Upper lobe of right lung (tissue), 1 donor: ENCODE measurements at places on chromosomes 4 and X. TPM values are rescaled to one million over a fixed set of nuclear protein-coding genes. Genes with fewer than 3 reads are reported as not detected.
A peak's percentile ranks its signal among the peaks of the same experiment; 100 is the strongest.

MAP9 gene
- total RNA-seq: 16.2 TPM

MUC7 gene
- not detected for total RNA-seq

DNA sequence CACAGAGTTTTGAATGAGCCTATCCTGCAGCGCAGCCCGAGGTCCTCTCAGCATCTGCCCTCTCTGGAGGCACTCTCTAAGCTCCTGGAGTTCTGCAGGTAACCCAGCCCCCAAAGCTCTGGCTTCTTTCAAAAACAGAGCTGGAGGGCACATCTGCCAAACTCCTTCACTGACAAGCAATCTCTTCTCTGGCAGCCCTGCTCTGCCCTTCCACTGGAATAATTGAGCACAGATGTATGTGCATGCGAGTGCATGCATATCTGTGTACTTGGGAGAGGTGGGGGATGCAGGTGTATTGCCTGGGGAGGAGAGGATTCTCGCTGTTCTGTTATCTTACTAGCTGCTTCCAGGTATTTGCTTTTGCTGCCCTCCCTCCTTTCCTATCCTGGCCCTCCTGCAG lies 22.2 kb upstream of the PLP1 start:
- no peak for DNase-seq
- H3K36me3 ChIP-seq: no peaks in the 10 kb centered on the region
- no peak overlapping the region for H3K27ac ChIP-seq
- H3K4me1 ChIP-seq: no peaks in the 10 kb centered on the region
- no peak overlapping the region for H3K4me3 ChIP-seq

PPP4R3C gene
- total RNA-seq: not detected

GRCh38 chr4:45423896-45424295 lies 697.5 kb upstream of the GNPDA2 start:
- no peaks in the 10 kb centered on the region for H3K27me3 ChIP-seq
- DNase-seq: no peak
- H3K4me3 ChIP-seq: no peak overlapping the region
- H3K36me3 ChIP-seq: no peaks in the 10 kb centered on the region
- no peaks in the 10 kb centered on the region for H3K4me1 ChIP-seq

GRCh38 chr4:53937918-53938317 lies 126.5 kb downstream of the CHIC2 start:
- no peaks in the 10 kb centered on the region for H3K27me3 ChIP-seq
- H3K36me3 ChIP-seq: no peaks in the 10 kb centered on the region

ZAR1 gene
- total RNA-seq: 0.55 TPM

- no peak for DNase-seq
- peaks cover under 1% of the 10 kb centered on the region for H3K4me1 ChIP-seq
- no peaks in the 10 kb centered on the region for H3K36me3 ChIP-seq
- H3K4me3 ChIP-seq: no peak overlapping the region
- H3K27ac ChIP-seq: no peak overlapping the region
These were observed 57.3 kb downstream of the SPINK2 start for GRCh38 chr4:56764223-56764622.

GRCh38 chrX:139750390-139750789 lies 42.4 kb upstream of the MCF2 start:
- no peak overlapping the region for H3K4me3 ChIP-seq
- H3K27me3 ChIP-seq: no peaks in the 10 kb centered on the region
- DNase-seq: no peak
- no peaks in the 10 kb centered on the region for H3K36me3 ChIP-seq
- H3K4me1 ChIP-seq: no peaks in the 10 kb centered on the region

GABRG1 gene
- total RNA-seq: not detected

- no peak overlapping the region for H3K27ac ChIP-seq
- H3K27me3 ChIP-seq: no peaks in the 10 kb centered on the region
- H3K4me1 ChIP-seq: peaks cover 5% of the 10 kb centered on the region
- H3K36me3 ChIP-seq: peaks cover 2% of the 10 kb centered on the region
- peak; percentile 87 for DNase-seq
These were observed 580 bp upstream of the MMGT1 start for GRCh38 chrX:135974279-135974856.

- H3K4me3 ChIP-seq: peak overlapping the region; percentile 44
- H3K36me3 ChIP-seq: no peaks in the 10 kb centered on the region
- H3K4me1 ChIP-seq: no peaks in the 10 kb centered on the region
- H3K27ac ChIP-seq: peak overlapping the region; percentile 82
- DNase-seq: peak; percentile 72
- no peaks in the 10 kb centered on the region for H3K27me3 ChIP-seq
These were observed 392.8 kb upstream of the NR3C2 start for GRCh38 chr4:148834804-148835631.

SPANXB1 gene
- not detected for total RNA-seq

ADH7 gene
- total RNA-seq: not detected

SGCB gene
- 37.1 TPM for total RNA-seq

DNA sequence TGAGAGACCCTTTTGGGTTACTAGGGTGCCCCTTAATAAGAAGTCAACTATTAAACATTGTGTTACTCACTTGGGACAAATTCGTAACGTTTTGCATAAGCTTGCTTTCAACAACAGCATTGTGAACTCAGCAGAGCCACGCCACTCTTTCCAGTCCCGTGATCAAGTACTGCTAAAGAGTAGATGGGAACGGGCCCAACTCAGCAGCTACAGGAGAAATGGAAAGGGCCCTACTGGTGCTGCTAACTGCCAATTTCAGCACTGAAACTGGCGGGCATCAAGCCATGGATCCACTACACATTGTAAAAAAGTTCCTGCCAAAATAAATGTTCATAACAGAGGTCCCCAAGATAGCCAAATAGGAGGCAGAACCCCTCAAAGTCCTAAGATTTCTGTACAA lies 19.0 kb upstream of the DHX15 start:
- H3K27ac ChIP-seq: no peak overlapping the region
- no peaks in the 10 kb centered on the region for H3K27me3 ChIP-seq
- H3K4me3 ChIP-seq: no peak overlapping the region

DNA sequence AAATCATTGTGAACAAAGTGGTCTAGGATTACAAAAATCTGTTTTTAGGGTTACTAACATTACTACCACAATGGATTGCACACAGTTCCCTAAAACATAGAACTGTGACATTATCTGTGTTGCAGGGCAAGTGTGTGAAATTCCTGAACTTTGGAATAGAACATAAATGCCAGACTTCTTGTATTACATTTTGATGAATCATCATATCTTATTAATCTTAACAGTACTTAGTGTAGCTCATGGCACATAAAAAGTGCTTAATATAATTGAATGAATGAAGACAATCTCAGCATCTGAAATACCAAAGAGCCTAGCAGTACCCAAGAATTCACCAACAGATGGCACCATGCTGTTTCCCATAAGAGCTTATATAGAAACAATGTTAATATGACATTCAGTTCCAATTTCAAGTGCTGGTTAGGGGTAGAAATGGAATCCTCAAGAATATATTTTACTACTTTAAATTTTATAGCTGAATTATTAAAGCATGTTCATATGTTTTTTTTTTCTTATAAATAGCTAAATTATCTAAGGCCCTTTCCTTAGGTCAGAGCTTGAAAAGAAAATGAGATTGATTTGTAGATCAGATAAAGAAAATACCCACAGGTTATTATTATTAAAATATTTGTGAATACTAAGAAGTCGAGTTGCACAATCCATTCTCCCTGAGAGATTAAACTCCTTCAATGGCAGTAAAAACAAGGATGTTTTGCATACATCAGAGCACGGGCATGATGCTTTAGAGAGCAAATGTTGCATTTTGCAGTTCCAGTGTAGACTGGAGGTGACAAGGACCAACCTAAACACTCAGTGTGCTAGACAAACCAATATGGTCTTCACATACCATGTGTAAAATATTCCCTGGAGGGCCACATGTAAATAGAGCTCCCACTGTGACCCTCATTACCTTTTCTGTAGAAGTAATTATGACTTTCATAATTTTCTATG lies 25.7 kb upstream of the SHISA3 start:
- H3K36me3 ChIP-seq: no peaks in the 10 kb centered on the region
- DNase-seq: no peak
- H3K4me1 ChIP-seq: no peaks in the 10 kb centered on the region
- no peaks in the 10 kb centered on the region for H3K27me3 ChIP-seq
- H3K27ac ChIP-seq: no peak overlapping the region

DNAAF6 gene
- total RNA-seq: not detected

DNA sequence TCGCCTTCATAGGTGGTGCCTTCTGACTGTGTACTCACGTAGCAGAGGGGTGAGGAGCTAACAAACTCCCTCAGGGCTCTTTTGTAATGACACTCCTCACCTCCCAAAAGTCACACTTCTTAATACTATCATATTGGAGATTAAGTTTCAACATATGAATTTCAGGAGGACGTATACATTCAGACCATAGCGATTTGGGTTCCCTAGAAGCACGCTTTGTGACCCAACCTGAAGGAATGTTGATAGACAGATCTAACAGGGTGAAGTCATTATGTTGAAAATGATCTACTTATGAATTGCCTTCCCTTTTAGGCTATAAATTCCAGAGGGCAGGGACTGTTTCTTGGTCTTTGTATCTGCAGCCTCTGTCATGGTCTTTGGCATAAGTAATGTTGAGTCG lies 3.2 kb upstream of the KLHL34 start:
- H3K4me1 ChIP-seq: no peaks in the 10 kb centered on the region
- no peak overlapping the region for H3K4me3 ChIP-seq
- no peaks in the 10 kb centered on the region for H3K27me3 ChIP-seq
- H3K36me3 ChIP-seq: no peaks in the 10 kb centered on the region
- H3K27ac ChIP-seq: no peak overlapping the region
- DNase-seq: no peak

RRH gene
- total RNA-seq: not detected

- no peaks in the 10 kb centered on the region for H3K4me1 ChIP-seq
- H3K27me3 ChIP-seq: no peaks in the 10 kb centered on the region
- no peak overlapping the region for H3K27ac ChIP-seq
- no peaks in the 10 kb centered on the region for H3K36me3 ChIP-seq
- H3K4me3 ChIP-seq: no peak overlapping the region
These were observed 251.6 kb downstream of the USP46 start for GRCh38 chr4:52407545-52407944.

GRCh38 chrX:867502-867901 lies 236.9 kb downstream of the SHOX start:
- H3K27me3 ChIP-seq: no peaks in the 10 kb centered on the region
- no peaks in the 10 kb centered on the region for H3K4me1 ChIP-seq
- DNase-seq: no peak
- no peaks in the 10 kb centered on the region for H3K36me3 ChIP-seq

GRCh38 chr4:55356991-55357461 lies 11.0 kb downstream of the SRD5A3 start:
- H3K4me3 ChIP-seq: no peak overlapping the region
- peak overlapping the region; percentile 13 for H3K27ac ChIP-seq
- no peaks in the 10 kb centered on the region for H3K36me3 ChIP-seq
- H3K4me1 ChIP-seq: peaks cover 19% of the 10 kb centered on the region

RPS3A gene
- total RNA-seq: 1,406 TPM

DNA sequence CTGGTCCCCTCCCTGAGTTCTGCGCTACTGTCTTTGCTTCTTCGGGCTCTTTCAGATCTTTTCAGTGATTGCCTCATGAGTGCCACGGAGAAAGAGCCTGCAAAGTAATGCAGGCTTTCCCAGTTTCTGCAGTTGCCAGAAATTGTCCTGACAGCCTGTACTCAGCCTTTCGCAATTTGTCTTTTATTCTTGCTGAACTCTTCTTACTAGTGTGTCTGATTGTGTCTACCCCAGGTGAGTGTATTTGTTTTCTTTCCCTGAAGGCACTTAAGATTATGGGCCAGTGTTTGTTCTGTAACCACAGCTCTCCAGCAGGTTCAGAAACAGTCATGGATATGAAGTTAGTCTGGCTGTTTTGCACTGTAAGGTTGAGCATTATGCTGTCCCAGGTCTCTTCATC lies 47.1 kb downstream of the FAM193A start:
- DNase-seq: no peak
- H3K4me3 ChIP-seq: no peak overlapping the region
- peak overlapping the region; percentile 26 for H3K27ac ChIP-seq
- peaks cover 50% of the 10 kb centered on the region for H3K4me1 ChIP-seq
- H3K36me3 ChIP-seq: no peaks in the 10 kb centered on the region

GRCh38 chr4:55242506-55242905 lies 103.5 kb upstream of the SRD5A3 start:
- no peaks in the 10 kb centered on the region for H3K4me1 ChIP-seq
- H3K36me3 ChIP-seq: no peaks in the 10 kb centered on the region
- DNase-seq: no peak

ENOX2 gene
- total RNA-seq: 12.2 TPM

DNA sequence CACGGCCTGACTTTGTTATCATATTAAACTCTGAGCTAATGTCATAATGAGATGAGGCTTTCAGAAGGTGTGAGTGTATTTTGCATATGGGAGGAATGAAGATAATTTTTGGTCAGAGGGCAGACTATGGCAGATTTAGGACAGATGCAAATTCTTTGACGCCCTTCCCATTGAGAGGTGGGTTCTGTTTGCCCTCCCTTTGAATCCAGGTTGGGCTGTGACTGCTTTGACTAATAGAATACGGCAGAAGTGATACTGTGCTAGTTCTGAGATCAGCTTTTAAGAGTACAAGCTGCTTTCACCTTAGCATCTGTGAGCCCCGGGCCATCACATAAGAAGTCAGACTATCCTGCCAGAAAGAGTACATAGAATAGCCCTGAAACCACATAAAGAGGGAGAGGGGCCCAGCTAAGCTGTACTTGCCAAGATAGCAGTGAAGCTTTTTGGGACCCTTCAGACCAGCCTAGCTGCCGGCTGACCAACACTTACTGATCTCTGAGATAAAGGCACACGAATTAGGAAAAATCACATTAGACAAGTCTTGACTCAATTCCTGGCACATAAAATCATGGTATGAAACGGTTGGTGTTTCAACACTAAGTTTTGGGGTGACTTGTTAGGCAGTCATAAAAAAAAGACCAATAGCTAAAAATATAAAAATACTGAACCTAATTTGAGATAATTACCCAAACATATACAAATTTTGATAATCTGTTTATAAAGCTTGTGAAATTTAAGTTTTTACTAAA lies 166.7 kb upstream of the SH3RF1 start:
- no peak for DNase-seq
- H3K36me3 ChIP-seq: peaks cover 9% of the 10 kb centered on the region
- H3K4me1 ChIP-seq: peaks cover 9% of the 10 kb centered on the region
- H3K27ac ChIP-seq: no peak overlapping the region
- no peaks in the 10 kb centered on the region for H3K27me3 ChIP-seq
- no peak overlapping the region for H3K4me3 ChIP-seq

TEX13B gene
- total RNA-seq: not detected

- no peak overlapping the region for H3K27ac ChIP-seq
- no peak overlapping the region for H3K4me3 ChIP-seq
- no peaks in the 10 kb centered on the region for H3K27me3 ChIP-seq
- H3K4me1 ChIP-seq: no peaks in the 10 kb centered on the region
- no peak for DNase-seq
- no peaks in the 10 kb centered on the region for H3K36me3 ChIP-seq
These were observed 49.1 kb downstream of the APOOL start for GRCh38 chrX:85052636-85053343.

DNA sequence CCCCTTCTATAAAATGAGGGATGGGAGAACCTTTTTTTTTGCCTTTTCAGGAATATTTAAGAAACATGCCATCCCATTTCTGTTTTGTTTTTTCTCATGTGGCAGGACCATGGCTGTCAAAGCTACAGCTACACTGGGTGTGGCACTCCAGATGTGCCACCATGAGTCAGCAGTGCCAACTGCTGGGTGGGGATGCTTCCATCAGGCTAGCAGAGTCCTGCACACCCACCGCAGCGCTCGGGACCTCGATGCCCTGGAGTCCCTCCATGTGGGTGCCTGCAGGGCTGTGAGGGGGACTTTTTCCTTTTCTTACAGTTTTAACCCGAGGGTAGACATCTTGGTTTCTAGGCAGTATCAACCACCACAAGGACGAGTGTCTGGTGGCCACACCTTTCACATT lies 352.6 kb downstream of the NR3C2 start:
- H3K4me1 ChIP-seq: no peaks in the 10 kb centered on the region
- no peak for DNase-seq
- H3K27me3 ChIP-seq: no peaks in the 10 kb centered on the region
- no peaks in the 10 kb centered on the region for H3K36me3 ChIP-seq

- peaks cover 31% of the 10 kb centered on the region for H3K4me1 ChIP-seq
- DNase-seq: no peak
- no peaks in the 10 kb centered on the region for H3K27me3 ChIP-seq
These were observed 69.8 kb downstream of the TMEM131L start for GRCh38 chr4:153535772-153536513.
